HS-5 (cell line): ENCODE measurements at places on chromosomes 2 and 18.

DNA sequence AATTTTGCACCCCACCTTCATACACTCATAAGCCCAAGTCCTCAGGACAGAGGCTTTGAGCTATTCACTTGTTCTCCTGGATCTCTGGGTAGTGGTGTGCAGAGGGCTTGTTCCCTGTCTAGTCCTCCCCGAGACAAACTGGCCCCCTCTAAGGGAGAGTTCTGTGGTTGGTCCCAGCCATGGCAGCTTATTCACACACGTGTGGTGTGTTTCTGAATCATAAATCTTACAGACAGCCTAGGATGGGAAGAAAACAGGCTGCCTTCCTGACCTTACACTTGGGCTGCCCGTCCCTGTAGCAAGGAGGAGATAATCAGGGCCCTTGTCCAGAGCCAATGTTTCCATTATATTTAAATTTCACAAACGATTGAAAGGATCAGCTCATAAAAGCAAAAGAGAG is 255.0 kb downstream of the CLIP4 start:
- DNase-seq = no peak

DNA sequence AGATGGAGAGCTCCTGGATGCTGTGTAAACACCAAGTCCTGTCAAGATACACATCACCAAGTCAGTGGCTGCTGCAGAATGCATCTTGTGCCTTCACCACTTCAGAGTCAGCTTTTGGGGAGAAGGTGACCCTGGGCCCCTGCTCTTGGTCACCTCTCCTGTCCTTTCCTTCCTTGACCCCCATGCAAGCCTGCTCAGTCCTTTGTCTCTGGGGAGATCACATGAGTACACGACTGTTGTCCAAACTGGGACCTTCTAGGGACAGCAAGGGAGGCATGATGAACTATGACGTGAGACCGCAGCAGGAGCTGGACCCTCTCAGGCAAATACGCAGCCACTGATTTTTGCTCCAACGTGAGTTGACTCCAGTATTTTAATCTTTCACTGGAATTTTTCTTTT is 706.9 kb upstream of the ID2 start:
- no peak for DNase-seq

GRCh38 chr2:96315400-96316071 is 9.6 kb upstream of the ITPRIPL1 start:
- peak; percentile 85 for DNase-seq

DNA sequence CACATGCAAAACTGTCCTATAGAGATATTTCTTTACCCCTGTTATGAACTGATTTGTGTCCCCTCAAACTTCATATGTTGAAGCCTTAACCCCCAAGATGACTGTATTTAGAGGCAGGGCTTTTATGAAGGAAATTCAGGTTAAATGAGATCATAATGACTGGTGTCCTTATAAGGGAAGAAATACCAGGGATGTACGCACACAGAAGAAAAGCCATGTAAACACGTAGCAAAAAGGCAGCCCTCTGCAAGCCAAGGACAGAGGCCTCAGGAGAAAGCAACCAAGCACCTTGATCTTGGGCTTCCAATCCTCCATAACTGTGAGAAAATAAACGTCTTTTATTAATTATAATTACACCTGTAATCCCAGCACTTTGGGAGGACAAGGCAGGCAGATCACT is 101.3 kb upstream of the NDUFV2 start:
- DNase-seq = no peak

DNA sequence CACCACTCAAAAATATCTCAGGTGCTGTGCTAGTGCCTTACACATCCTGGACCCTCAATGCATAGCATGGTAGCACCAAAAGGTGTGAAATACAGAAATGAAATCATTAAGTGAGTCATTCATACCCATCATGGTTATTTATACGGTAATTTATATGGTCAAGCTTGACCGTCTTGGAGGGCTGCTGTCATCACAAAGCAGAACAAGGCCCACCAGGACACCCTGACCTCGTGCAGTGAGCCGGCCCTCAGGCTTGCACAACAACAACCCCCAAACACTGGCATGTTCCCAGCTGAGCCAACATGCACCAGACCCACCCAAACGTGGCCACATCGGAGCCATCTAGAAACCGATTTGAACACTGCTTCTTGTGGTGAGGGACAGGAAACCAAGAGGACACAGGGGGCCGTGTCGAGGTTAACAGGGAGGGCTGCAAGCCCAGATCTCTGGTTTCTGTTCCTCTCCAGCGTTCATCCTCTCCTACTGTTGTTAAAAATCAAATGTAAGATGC is 378.5 kb upstream of the ID2 start:
- DNase-seq = no peak

- no peak for DNase-seq
Observed at GRCh38 chr2:234476766-234477165, 20.1 kb downstream of the ARL4C start.

DNA sequence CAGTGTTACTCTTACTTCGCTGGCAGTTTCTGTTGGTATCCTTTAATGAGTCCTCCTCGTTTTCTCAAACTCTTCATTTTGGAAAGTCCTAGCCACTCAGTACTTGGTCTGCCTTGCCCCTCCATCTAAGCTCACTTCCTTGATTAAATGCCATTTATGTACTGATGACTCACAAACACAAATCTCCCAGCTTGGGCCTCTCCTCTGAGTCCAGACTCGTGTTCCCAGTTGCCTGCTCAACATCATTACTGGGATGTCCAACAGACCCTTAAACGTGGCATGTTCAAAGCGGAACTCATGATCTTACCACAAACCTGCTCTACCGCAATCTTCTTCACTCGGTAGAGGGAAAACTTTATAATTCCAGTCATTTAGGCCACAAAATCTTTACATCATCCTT is 13.8 kb upstream of the CCDC68 start:
- DNase-seq = no peak

DNA sequence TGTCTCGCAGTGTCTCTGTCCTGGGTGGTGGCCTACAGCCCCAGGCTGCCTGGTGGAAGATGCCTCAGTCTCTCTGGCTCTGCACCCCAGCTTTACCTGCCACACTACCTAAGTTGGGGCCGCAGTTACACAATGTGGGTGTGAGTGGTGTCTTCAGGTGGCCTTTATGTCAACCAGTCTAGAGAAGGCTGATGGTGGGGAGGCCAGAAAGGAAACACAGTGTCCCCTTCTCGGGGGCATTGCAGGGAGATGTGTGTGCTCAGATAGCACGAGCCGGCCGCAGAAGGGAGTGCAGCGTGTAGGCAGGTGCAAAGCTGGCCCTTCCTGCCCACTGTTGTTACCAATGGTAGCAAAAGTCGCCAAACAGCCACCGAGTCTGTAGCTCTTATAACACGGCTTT is 216.1 kb downstream of the SH3RF3 start:
- no peak for DNase-seq

- DNase-seq = no peak
Observed at GRCh38 chr2:169090133-169090820, 20.9 kb downstream of the DHRS9 start.

- DNase-seq = no peak
Observed at GRCh38 chr2:81093031-81093430, 788.5 kb upstream of the LRRTM1 start.

DNA sequence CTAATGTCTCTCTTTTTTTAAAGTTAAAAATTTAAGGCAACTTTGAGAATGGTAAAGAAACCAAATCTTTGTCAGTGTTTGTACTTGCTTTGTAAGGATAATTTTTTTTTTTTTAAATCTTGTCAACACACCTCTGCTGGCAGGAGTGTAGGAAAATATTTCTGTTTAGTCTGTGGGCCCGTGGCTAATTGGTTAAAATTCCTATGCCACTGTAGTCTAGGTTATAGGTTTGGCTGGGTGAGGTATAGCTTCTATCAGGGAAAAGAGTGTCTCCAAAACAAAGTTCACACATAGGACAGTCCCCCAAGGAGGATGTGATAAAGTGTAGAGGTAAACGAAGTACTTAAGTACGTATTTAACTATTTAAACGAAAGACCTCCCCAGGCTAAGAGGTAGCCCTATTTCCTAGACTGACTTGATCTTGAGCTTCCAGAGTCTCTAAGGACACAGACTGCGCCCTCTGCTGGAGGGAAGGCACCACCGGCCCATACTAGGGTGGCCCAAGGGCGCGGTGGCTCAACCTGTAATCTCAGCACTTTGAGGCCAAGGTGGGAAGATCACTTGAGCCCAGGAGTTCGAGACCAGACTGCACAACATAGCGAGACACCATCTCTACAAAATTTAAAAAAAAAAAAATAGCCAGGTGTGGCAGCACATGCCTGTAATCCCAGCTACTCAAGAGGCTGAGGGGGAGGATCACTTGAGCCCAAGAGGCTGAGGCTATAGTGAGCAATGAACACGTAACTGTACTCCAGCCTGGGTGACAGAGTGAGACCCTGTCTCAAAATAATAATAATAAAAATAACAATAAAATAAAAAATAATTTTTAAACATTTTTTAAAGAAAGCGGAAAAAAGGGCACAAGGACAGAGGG is 8.9 kb downstream of the TEX44 start:
- no peak for DNase-seq

DNA sequence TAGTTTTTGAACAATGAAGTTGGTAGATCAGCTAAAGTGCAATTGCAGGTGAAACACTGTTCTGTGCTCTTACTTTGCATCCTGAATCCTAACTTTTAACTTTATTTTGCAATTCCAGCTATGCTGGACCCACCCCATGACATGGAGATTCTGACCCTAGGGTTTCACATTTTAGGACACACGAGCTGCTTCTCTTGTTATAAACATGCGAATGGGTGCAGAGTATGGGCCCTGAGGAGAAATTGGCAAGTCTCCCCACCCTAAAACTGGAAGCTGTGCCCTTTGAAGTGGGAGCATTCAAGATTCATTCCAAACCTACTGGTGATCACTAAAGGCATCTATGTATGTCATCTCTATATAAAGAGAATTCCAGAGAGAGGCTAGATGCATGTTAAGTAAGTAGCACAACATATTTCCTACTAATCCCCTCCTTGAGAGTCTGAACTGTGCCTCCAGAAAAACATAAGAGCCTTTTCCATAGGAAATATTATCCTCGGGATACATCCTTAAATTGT is 794.3 kb upstream of the ZEB2 start:
- DNase-seq = no peak

GRCh38 chr2:54380670-54381069 is 75.5 kb upstream of the SPTBN1 start:
- DNase-seq = no peak

DNA sequence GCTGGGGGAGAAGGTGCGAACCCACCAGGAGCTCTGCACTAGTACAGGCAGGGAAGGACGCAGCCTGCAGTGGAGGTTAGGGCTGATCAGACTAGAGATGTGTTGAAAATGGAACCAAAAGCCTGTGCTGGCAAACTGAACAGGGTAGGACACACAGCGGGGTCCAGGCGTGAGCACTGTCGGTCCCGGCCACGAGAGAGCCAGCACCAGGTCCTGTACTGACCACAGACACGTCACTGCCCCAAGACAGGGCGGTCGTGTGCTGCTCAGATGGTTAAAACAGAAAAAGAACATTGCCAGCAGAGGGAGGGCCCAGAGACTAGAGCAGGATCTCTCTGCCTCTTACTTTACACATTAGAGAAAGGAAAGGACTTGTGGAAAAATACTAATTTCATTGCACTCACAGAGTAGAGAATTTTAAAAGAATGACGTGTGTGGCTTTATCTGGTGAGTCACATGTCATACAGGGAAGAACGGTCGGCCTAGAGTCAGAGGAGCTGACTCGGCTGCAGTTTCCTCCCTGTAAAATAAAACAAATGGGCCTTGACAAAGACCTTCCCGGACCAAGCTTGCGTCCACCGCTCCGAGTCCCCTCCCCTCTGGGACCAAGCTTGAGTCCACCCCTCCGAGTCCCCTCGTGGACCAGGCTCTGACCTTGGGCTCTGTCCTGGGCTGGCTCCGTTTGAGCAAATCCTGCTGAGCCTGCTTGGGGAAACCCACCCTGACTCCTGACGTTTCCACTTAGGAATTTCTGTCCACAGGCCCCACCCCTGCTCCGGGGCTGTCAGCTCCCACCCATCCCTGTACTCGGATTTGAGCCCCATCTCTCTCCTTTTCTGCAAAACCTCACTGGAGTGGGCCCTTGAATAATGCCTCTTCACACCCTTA is 16.7 kb upstream of the ADI1 start:
- DNase-seq = peak; percentile 91

GRCh38 chr2:201223089-201224073 is 37.0 kb upstream of the CASP8 start:
- DNase-seq = no peak

DNA sequence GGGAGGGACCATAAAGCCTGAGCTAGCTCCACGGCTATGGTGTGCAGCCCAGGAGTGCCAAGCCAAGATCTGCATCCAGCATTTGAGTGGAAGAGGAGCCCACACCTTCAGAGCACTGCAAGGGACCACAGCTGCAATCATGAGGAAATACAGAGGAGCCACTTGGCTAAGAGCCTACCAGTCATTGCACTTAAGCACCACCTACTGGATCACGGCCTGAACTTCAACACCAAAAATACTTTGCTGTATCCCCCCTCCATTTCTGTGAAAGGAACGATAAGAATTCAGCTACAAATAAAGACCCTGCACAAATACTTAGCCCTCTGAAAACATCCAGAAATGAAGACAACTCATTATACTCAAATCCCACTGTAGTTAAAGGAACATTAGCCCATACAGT is 545.3 kb downstream of the TSN start:
- DNase-seq = no peak
